ENCODE measurements at places on chromosomes 11 and 22.

DNA sequence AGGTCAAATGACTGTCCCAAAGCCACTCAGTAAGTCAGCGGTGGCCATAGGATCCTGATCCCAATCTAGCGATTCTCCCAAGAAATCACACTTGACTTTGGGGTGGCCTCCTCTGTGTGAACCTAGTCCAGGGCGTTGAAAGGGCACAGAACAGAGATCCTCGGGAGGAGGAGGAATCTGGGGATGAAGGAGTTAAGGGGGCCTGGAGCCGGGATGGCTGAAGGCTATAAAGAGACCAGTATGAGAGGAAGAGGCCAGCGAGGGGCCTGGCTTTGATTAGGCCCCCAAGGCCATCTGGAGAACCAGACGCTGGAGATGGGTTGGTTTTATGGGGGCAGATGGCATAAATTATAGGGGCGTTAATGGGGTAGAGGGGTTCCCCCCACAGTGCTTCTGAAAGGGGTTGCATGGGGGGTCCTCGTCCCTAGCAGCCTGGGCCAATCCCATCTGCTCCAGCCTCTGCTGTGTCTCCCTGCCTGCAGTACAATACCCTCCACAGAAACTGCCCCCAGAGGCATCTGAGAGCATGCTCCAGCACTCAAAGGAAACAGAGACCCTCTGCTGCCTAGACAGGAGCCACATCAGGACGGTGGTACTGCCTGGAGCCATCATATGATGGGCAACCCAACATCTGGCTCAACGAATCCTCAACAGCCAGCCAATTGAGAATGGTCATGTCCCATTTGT is 35.2 kb upstream of the TRIM29 start:
- no peak for DNase-seq

GRCh38 chr11:9692691-9693090 is 28.8 kb downstream of the SWAP70 start:
- no peak for DNase-seq

DNA sequence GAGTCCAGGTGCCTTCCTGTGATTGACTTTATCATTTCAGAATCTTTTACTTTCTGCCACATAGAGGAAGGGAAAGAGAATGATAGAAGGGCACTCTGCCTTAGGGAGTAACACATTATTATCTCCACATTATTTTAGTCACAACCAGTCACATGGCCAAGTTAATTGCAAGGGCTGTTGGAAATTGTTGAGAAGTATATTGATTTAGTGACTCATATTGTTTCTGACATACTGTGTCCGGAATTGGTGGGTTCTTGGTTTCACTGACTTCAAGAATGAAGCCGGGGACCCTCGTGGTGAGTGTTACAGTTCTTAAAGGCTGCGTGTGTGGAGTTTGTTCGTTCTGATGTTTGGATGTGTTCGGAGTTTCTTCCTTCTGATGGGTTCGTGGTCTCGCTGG is 8.7 kb downstream of the OR51B4 start:
- no peak for DNase-seq

GRCh38 chr11:27717801-27718229 is 17.6 kb upstream of the BDNF start:
- DNase-seq, result no peak

GRCh38 chr22:16824716-16825687 is at the start of gene XKR3:
Gene XKR3, minus strand, starts transcription at chr22:16825411. Its CDS starts 17,338 bp downstream, at chr22:16808073.
- peak; percentile 5 for DNase-seq

DNA sequence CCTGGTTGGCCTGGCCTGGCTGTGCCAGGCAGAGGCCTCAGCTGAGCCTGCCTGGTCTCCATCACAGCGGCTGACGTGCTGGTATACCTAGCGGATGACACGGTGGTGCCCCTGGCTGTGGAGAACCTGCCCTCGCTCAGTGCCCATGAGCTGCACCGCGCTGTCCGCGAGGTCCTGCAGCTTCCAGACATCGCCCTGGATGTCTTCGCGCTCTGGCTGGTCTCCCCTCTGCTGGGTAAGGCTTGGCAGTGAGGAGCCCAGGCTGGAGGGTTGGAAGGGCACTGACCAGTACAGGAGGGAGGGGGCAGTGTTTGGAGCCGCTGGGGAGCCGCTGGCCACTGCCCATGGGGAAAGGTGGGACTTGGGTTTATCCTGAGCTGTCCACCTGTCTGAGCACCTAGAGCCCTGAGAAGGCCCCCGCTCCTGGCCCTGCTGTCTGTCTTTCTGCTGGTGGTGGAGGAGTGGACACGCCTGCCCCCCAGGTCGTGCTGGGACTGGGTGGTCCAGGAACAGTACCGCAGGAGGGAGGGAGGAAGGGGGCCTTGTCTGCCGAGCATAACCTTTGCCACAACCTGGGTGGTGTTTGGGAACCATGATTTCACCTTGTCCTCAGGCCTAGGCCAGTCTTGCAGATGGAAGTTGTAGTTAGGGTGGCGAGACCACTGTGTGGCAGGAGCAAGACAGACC is 3.0 kb downstream of the FRMD8 start:
- DNase-seq, result no peak

- DNase-seq, result no peak
These were observed 69.7 kb downstream of the TP53I11 start for GRCh38 chr11:44880953-44881352.

GRCh38 chr11:34749666-34750659 is 129.1 kb downstream of the EHF start:
- peak; percentile 74 for DNase-seq

DNA sequence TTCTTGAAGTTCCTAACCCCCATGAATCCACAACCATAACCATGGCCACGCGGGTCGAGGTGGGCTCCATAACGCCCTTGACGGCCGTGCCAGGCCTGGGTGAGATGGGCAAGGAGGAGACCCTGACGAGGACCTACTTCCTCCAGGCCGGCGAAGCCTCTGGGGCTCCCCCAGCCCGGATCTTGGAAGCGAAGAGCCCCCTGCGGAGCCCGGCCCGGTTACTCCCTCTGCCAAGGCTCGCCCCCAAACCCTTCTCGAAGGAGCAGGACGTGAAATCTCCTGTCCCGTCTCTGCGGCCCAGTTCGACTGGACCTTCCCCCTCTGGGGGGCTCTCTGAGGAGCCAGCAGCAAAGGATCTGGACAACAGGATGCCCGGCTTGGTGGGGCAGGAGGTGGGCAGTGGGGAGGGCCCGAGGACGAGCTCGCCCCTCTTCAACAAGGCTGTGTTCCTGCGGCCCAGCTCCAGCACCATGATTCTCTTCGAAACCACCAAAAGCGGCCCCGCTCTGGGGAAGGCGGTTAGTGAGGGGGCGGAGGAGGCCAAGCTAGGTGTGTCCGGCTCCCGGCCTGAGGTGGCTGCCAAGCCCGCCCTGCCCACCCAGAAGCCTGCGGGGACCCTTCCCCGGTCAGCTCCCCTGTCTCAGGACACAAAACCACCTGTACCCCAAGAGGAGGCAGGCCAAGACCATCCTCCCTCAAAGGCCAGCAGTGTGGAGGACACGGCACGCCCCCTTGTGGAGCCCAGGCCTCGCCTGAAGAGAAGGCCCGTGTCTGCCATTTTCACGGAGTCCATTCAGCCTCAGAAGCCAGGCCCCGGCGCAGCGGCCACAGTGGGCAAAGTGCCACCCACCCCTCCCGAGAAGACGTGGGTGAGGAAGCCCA is 75.7 kb downstream of the KIAA1671 start:
- no peak for DNase-seq

- DNase-seq, result peak; percentile 26
These were observed 37.0 kb upstream of the DNAJB7 start for GRCh38 chr22:40898850-40899357.

DNA sequence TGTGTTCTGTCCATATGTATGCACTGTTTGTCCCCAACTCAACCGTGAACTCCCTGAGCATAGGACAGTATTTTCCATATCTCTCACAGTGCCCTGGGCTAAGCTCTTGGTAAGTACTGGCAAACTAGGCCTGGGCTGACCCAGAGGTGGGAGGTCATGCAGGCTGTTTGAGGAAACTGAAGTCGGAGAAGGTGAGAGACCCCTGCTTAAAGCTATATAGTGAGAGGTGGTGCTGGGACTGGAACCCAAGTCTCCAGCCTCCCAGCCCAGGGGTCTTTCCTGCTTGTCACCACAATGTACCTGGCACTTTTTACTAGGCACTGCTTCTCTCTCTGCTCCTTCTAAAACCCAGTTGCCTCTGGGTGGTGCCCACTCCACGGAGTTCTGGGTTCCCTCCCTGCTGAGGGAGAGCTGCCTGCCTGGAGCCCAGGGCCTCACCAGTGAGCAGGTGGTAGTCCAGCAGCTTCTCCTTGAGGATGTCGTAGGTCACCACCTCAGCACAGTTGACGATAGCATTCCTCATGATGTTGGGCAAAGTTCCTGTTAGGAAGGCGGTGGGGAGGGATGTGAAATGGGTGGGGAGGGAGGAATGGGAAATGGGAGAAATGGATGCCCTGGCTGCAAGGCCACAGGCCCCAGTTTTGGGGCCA is 4.7 kb downstream of the UCP3 start:
- DNase-seq, result no peak

- DNase-seq, result no peak
These were observed 89.7 kb downstream of the LARGE2 start for GRCh38 chr11:46012185-46012584.

DNA sequence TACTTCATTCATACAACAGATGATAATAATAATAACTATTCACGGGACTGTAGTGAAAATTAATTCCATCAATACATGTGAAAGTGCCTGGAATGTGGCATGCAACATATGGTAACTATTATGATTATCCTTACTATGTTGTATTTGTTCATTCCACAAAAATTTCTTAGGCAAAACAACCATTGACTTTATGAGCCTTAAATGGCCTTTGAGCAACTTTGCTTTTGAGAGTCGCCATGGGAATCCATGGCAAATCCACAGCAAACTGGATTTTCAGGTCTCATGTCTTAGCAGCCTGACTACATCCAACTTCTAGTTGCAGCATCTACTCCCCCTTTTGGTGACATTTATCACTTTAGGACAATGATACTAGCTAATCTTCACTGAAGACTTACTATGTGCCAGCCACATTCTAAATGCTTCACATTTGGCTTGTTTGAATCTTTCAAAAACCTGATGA is 56.8 kb downstream of the SLC1A2 start:
- no peak for DNase-seq

GRCh38 chr22:44500599-44500998 is 2.6 kb upstream of the RTL6 start:
- DNase-seq, result no peak

GRCh38 chr11:117529816-117530215 is 202.2 kb downstream of the CEP164 start:
- no peak for DNase-seq

- no peak for DNase-seq
These were observed 703.0 kb downstream of the JRKL start for GRCh38 chr11:97092823-97093222.

DNA sequence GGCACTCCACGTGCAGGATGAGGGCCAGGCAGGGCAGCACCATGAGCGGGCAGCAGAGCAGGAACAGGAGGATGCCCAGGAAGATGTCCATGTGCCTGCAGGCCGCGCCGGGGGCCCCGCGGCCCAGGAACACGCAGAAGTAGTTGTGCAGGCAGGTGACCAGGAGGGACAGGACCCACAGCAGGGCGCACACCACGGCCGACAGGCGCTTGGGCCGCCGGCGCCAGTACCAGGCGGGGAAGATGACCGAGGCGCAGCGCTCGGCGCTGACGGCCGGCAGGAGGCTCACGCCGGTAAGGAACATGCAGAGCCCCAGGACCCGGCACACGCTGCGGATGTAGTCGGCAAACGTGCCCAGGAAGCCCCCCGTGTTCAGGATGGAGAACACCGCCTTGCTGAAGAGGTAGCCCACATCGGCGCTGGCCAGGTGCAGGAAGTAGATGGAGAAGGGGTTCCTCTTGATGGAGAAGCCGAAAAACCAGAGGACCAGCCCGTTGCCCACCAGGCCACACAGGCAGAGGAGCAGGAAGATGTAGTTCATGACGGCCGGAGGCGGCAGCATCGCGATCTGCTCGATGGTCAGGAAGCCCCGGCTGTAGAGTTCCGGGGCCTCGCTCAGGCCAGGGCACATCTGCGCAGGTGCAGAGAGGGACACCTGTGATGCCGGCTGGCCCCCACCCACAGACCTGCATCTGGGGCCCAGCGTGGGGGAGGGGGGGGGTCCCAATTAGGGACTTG is 7.2 kb downstream of the MRGPRF start:
- DNase-seq, result no peak

DNA sequence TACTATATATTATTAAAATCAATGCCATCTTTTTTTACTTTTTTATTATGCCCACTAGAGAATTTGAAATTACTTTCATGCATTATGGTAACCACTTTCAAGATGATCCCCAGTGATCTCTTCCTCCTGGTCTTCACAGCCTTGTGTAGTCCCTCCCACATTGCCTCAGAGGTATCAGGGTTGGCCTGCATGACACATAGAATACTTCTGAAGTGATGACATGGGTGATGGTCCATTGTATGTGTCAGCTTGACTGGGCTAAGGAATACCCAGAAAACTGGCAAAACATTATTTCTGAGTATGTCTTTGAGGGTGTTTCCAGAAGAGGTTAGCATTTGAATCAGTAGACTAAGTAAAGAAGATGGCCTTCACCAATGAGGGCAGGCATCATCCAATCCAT is 14.2 kb upstream of the ISX start:
- DNase-seq, result no peak

GRCh38 chr22:28771195-28771791 is 1.2 kb upstream of the CCDC117 start:
- peak; percentile 13 for DNase-seq

DNA sequence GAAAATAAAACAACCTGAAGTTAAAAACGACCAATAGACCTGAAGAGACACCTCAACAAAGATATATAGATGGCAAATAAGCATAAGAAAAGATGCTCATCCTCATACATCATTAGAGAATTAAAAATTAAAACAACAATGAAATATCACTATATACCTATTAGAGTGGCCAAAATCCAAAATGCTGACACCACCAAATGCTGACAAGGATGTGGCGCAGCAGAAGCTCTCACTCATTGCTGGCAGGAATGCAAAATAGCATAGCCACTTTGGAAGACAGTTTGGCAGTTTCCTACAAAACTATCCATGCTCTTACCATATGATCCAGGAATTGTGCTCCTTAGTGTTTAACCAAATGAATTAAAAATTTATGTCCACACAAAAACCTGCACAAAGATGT is 55.0 kb upstream of the APOA1 start:
- no peak for DNase-seq

GRCh38 chr11:1767399-1768140 is 3.8 kb upstream of the CTSD start:
- DNase-seq, result no peak

DNA sequence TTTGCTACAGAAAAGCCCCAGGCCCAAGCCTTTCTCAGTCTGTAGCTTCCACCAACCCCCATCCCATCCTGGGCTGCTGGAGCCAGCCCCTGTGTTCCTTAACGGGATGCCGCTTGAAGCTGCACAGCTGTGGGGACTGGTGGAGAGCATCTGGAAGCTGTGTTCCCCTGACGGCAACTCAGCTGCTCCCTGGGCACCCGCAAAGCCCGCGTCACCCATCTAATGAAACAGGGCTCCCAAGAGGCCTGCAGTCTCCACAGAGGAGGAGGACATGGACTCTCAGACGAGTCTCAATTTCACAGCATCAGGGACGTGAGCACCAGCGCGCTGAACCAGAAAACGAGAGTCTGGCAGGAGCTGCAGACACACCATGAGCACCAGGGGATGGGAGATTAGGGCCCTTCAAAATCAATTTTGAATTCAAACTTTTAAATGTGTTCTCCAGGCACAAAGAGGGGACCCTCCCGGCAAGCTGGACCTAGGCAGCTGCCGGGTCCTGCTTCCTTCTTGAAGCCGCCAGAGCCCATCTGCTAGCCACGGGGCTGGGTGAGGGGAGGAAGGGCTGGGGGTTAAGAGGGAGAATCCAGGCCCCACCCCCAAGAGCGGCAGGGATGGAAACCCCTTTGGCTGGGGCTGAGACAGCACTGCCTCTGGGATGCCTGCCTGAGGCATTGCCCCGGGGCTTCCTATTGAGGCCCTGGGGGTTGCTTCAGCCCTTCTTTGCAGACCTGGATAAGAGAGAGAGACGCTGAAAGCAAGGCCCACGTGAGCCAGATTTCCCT is 21.0 kb downstream of the LMO1 start:
- no peak for DNase-seq

GRCh38 chr11:12235080-12235479 is 124.7 kb downstream of the MICAL2 start:
- no peak for DNase-seq

Measured in RWPE1 (cell line).